Activated CD4-positive, CD25-positive, alpha-beta regulatory T cell (primary cell): ENCODE measurements at places on chromosomes 5 and 9.
A peak's percentile ranks its signal among the peaks of the same experiment; 100 is the strongest.

- DNase-seq: no peak
Measured at GRCh38 chr5:36521838-36522745, 84.3 kb upstream of the SLC1A3 start.

- no peak for DNase-seq
Measured at GRCh38 chr5:118778941-118779340, 209.4 kb downstream of the DTWD2 start.

DNA sequence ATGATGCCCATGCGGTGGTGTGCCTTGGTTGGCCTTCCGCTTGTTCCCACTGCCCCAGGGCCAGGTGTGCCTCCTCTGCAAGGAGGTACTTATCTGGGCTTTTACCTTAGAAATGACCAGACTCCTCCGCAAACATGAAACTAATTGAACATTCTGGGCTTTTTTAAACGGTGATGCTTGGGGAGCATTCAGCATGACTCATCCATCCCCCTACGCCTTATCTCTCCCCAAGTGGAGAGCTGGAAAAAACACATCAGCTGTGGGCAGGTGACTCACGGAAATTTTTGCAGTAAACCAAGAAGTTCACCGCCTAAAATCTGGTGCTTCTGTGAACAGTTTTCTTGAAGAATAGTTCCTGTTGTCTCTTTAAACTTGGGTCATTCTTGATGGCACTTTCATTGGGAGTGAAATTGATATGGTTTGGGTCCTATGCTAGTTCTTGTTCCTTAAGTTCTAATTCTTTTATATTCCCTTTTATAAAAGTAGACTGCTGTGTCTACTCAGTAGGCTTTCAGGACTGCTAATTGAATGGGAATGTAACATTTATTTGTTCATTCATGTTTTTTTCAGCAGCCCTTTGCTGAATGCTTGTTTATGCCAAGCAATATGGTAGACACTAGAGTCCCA is 39.6 kb downstream of the SFXN1 start:
- peak; percentile 69 for DNase-seq

- DNase-seq: no peak
Measured at GRCh38 chr9:134912126-134912840, 5.4 kb downstream of the FCN1 start.

- DNase-seq: no peak
Measured at GRCh38 chr5:160616712-160617497, 195.2 kb downstream of the PTTG1 start.

GRCh38 chr9:121852651-121853616 is 201.5 kb downstream of the DAB2IP start:
- DNase-seq: no peak

DNA sequence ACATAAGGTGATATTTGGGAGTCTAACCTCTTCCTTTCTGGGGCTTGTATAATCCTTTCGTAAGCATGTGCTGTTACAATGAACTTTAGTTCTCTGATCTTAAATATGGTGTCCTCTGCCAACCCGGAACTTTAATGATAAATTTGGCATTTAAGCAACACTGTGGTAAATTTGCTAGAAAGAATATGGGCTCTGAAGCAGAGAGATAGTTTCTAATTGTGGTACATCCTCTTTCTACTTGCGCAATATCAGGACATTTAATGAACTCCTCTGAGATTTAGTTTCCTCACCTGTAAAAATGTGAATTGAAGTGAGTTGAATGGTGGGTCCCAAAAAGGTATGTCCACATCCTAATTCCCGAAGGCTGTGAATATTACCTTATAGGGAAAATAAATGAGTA is 364.7 kb downstream of the CAAP1 start:
- DNase-seq: no peak

- DNase-seq: no peak
Measured at GRCh38 chr5:107813559-107813958, 142.8 kb upstream of the EFNA5 start.

DNA sequence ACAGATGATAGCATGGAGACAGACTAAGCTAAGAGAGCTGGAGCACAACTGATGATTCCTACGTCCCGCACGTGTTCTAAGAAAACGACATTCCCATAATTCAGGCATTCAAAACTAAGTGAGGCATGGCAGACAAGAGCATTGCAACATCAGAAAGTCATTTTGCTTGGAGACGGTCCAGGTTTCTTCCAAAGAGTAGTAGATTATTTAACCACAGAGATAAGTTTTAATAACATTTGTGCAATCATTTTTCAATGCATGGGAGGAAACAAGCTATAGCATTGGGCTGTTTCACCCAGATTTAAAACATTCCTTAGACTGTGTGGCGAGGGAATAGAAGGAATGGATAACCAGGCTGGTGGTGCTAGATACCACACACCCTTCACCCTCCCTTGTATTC is 117.2 kb downstream of the APBA1 start:
- DNase-seq: no peak

DNA sequence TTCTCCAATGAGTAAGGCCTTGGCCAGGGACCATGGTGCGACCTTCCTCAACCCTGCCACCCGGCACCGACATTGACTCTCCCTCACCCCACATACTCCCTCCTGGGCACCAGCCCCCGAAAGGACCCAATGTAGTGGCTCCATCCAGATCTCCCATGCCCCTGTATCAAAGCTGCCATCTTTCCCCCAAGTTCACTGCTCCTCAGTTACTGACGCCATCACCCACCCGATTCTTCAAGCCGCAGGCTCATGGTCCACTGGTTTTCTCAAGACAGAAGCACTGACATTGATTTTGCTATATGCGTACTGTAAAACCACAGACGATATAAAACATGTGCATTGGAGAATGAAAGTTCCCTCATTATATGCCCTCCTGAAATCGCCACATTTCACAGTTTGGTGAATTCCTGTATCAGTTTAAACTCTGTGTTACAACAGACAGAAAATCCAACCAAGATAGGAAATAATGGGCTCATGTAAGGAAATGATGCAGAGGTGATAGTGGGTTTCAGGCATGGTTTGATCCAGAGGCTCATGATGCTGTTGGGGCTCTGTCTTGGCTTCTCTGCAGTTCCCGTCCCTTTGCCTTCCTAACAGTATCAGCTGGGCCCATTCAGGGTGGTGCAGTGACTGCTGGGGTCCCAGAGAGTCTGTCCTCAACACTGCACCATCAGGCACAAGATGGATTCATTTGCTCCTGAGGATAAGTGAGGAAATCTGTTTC is 207.3 kb upstream of the IER5L start:
- DNase-seq: no peak

DNA sequence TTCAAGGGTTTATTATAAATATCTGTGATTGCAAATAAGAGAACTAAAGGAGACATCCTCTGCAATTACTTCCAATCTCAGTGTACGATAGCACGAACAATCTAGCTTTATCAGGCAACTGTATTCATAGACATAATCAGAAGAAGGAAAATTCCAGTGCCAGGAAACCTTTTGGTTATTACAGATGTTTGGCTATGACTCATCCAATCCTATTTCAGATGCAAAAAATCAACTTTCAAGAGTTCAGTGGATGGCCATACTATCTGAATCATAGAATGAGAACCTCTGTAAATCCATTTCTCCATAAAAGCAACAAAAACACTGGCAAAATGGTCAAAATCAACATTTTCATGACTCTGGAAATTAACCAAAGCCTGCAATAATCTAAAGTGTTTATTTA is 37.9 kb downstream of the GAS1 start:
- DNase-seq: no peak

GRCh38 chr9:137987244-137988030 is 109.9 kb downstream of the CACNA1B start:
- no peak for DNase-seq

GRCh38 chr9:9305600-9305999 is 1307.2 kb downstream of the PTPRD start:
- no peak for DNase-seq

DNA sequence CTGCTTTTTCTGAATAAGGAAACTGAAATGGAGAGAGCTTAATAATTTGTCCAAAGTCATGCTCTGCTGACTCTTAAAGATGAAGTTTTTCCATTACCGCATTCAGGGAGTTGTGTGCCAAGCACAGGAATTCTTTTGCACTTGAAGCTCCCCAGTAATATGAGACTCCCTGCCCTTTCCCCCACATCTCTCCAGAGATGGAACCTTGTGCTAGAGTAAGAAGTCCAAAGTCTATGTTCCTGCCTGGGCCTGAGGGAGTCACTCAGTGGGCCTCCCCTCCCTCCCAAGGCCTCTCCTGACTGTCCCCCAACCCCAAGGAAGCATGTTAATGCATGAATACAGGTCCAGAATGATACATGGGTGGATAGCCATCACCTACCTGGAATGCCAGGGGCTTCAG is 173.3 kb upstream of the SEMA6A start:
- no peak for DNase-seq

DNA sequence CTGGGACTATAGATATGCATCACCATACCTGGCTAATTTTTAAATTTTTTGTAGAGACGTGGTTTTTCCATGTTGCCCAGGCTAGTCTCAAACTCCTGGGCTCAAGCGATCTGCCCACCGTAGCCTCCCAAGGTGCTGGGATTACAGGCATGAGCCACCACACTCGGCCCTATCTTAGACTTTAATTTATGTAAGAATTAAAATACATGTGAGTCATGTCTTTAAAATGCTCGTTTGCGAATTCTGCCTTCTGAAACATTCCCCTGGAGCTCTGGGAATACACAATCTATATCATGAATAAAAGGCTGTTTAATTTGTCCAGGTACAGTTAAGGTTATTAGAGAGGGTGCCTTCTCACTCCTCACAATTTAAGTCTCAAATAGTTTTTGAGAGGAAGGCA is 32.8 kb downstream of the RHOBTB3 start:
- no peak for DNase-seq

DNA sequence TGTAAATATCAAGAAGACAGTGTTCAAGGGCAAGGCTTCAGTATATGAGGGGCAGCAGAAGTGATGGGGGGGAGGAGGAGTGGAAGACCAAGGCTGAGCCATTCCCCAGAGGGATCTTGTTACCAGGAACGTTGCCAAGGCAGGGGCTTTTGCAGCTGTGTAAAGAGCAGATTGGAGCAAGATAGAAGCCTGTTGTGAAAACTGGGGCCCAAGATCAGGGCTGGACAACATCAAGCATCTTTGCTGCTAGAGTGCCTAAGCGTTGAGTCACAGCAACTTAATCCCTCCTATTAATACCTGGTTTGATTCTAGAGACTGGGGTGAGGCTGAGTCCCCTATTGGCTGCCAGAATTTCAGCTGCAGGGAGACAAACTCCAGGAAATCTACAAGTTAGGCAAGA is 18.4 kb upstream of the ERCC6L2 start:
- no peak for DNase-seq

- no peak for DNase-seq
Measured at GRCh38 chr5:152505442-152506042, 100.5 kb upstream of the NMUR2 start.

- no peak for DNase-seq
Measured at GRCh38 chr5:132750471-132751230, 3.4 kb downstream of the CCNI2 start.

GRCh38 chr9:36987891-36988290 is 46.2 kb downstream of the PAX5 start:
- DNase-seq: no peak

- DNase-seq: no peak
Measured at GRCh38 chr9:79120941-79121340, 450.8 kb upstream of the TLE4 start.

GRCh38 chr5:148586796-148587195 is 67.5 kb downstream of the HTR4 start:
- DNase-seq: no peak

- DNase-seq: no peak
Measured at GRCh38 chr5:140145256-140145655, 19.5 kb downstream of the IGIP start.
